Naive thymus-derived CD4-positive, alpha-beta T cell (primary cell): ENCODE measurements at places on chromosomes 4 and X. TPM values are rescaled to one million over a fixed set of nuclear protein-coding genes. Genes with fewer than 3 reads are reported as not detected.

The SHOX gene
- polyA plus RNA-seq, result not detected

The PRSS48 gene
- not detected for polyA plus RNA-seq

The CXorf65 gene
- 4.3 TPM for polyA plus RNA-seq

The SORBS2 gene
- polyA plus RNA-seq, result not detected

The RPA4 gene
- not detected for polyA plus RNA-seq

The ERCC6L gene
- 0.49 TPM for polyA plus RNA-seq

The ADAMTS3 gene
- polyA plus RNA-seq, result not detected

The PLP1 gene
- not detected for polyA plus RNA-seq

The MAGEB5 gene
- not detected for polyA plus RNA-seq

The CLCN5 gene
- polyA plus RNA-seq, result 1.3 TPM

The MAGEC3 gene
- not detected for polyA plus RNA-seq

The EREG gene
- polyA plus RNA-seq, result not detected

The CXCL10 gene
- polyA plus RNA-seq, result not detected

The HPSE gene
- 3.8 TPM for polyA plus RNA-seq

The FGF2 gene
- not detected for polyA plus RNA-seq

The HMGN5 gene
- 11.1 TPM for polyA plus RNA-seq

The LAMP2 gene
- polyA plus RNA-seq, result 78.4 TPM

The SULT1E1 gene
- not detected for polyA plus RNA-seq

The SPANXA2 gene
- polyA plus RNA-seq, result not detected

The UGT2B10 gene
- polyA plus RNA-seq, result not detected

The MAOB gene
- not detected for polyA plus RNA-seq

The PPEF2 gene
- polyA plus RNA-seq, result not detected

The SLC16A2 gene
- polyA plus RNA-seq, result 0.24 TPM

The FAM53A gene
- polyA plus RNA-seq, result 2.1 TPM

The NDP gene
- polyA plus RNA-seq, result not detected

The IL2RG gene
- polyA plus RNA-seq, result 933 TPM

The NRK gene
- not detected for polyA plus RNA-seq

The ADH6 gene
- polyA plus RNA-seq, result not detected

The SHROOM2 gene
- polyA plus RNA-seq, result not detected

The CYSLTR1 gene
- 19.7 TPM for polyA plus RNA-seq

The SRPX gene
- polyA plus RNA-seq, result not detected

The CFAP99 gene
- polyA plus RNA-seq, result not detected

The C4orf51 gene
- polyA plus RNA-seq, result not detected

The SLC9A7 gene
- polyA plus RNA-seq, result 3.2 TPM

The SPANXC gene
- not detected for polyA plus RNA-seq

The UGT8 gene
- not detected for polyA plus RNA-seq

The AMOT gene
- 0.44 TPM for polyA plus RNA-seq

The MUC7 gene
- polyA plus RNA-seq, result not detected

The HSD17B13 gene
- polyA plus RNA-seq, result not detected

The NAP1L3 gene
- 4.4 TPM for polyA plus RNA-seq

The ITIH6 gene
- not detected for polyA plus RNA-seq
